IPS DF 19.7 (cell line): ENCODE measurements at places on chromosomes 4 and X.
A peak's percentile ranks its signal among the peaks of the same experiment; 100 is the strongest.

- DNase-seq: no peak
Observed at GRCh38 chrX:101417190-101417589, 9.2 kb downstream of the HNRNPH2 start.

- DNase-seq: no peak
Observed at GRCh38 chrX:19514791-19515614, at the start of gene MAP3K15. MAP3K15 (minus strand) TSS chrX:19515508; CDS start chrX:19515261, 247 bp downstream.

GRCh38 chr4:154559141-154559493 lies 3.7 kb upstream of the FGB start:
- DNase-seq: no peak

GRCh38 chr4:183658362-183659028 lies 490 bp downstream of the RWDD4 start:
- no peak for DNase-seq

GRCh38 chr4:139802931-139803330 lies 137.3 kb downstream of the MGST2 start:
- DNase-seq: no peak

GRCh38 chrX:119427024-119427794 lies 28.1 kb downstream of the SLC25A43 start:
- DNase-seq: no peak

GRCh38 chr4:108148316-108148715 lies 20.4 kb downstream of the LEF1 start:
- no peak for DNase-seq

GRCh38 chrX:10855845-10856244 lies 235.5 kb upstream of the MID1 start:
- DNase-seq: no peak

DNA sequence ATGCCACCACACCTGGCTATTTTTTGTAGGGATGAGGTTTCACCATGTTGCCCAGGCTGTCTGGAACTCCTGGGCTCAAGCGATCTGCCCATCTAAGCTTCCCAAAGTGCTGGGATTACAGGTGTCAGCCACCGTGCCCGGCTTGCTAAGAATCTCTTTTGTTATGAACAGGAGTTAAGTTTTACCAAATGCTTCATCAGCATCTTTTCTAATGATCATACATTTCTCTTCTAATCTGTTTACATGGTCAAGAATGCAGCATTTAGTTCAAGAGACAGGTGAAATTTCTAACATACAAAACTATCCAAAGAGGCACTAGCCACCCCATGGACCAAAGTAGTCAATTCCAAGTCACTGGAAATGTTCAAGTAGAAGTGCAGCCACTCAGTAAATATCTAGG lies 52.5 kb upstream of the IQSEC2 start:
- no peak for DNase-seq

DNA sequence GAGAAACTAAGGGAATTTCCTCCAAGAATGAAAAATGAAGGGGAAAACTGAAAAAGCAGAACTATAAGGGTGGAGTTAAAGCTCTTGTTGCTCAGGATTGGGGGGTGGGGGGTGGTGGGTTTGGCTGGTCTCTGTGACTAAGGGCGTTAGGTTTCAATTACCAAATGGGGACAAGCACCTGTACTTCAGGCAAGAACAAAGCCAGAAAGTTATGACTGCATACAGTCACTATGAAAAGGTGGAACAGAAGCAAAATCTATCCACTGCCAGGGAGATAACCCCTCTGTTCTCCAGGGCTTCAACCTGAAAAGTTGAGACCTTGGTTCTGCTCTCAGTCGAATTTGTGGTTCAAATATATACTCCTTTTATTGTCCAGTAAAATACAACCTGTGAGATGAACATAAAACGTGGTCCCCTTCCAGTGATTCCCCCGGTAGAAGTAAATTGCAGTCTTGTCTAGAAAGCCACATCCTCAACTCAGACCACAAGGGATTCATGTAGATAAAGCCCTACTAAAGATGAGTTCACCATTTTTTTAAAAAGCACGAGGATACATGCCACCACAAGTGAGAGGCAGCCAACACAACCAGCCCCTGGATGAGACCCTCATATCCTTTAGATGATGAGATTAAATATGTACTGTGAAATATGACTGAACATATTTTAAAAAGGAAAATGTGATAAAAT lies 257.1 kb upstream of the RPS6KA3 start:
- DNase-seq: no peak

DNA sequence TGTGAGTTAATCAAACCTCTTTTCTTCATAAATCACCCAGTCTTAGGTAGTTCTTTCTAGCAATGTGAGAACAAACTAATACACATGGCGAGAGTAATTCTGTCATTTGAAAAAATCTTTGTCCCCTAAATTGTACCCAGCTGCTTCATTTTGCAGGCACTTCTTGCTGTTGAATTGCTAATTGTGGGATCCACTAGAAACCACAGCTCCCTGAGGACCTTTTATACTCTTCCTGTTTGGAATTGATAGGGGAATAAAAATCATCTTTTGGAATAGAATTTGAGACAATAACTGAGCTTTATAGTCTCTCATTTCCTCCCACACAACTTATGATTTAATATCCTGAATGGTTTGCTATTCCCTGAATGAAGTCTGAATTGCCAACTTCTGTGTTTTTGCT lies 170.2 kb downstream of the PACRGL start:
- DNase-seq: no peak

DNA sequence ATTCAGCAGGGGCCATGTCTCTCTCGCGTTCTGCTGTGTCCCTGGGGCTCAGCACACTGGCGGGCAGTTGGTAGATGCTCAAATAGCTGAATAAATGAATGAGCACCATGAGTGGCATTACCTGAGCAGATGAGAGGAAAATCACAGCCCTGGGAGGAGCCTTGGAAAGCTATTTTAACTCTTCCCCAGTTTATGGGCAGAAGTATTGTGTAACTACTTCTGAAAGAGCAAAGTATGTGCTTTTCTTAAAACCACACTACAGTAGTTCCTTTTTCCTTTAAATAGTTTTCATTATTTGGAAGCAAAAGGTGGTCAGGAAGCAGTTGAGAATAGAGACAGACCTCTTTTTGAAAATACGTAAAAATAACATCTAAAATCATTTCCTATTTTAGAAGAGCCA lies 3.0 kb upstream of the PLAC1 start:
- DNase-seq: no peak

- no peak for DNase-seq
Observed at GRCh38 chrX:130097507-130098209, 12.6 kb downstream of the ELF4 start.

- no peak for DNase-seq
Observed at GRCh38 chrX:135737366-135738071, 24.1 kb downstream of the CT45A1 start.

DNA sequence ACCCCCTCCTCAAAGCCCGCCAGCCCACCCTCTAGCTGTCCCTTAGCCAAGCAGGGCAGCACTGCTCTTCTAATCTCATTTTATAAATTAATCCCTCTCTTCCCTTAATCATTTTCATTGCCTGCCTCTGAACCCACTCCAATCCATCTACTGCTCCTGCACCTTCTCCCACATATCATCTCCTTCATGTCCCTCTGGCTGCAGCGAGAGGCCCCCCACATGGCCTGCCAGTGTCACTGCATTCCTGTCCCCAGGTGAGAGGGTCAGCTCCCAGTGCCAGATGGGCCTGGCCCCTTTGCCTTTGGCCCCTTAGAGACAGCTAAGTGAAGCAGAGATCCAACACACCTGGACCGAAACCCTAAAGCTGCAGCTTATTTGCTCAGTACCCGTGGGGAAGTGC lies 79.4 kb downstream of the PJA1 start:
- no peak for DNase-seq

GRCh38 chr4:92399032-92399431 lies 95.3 kb downstream of the GRID2 start:
- DNase-seq: no peak

DNA sequence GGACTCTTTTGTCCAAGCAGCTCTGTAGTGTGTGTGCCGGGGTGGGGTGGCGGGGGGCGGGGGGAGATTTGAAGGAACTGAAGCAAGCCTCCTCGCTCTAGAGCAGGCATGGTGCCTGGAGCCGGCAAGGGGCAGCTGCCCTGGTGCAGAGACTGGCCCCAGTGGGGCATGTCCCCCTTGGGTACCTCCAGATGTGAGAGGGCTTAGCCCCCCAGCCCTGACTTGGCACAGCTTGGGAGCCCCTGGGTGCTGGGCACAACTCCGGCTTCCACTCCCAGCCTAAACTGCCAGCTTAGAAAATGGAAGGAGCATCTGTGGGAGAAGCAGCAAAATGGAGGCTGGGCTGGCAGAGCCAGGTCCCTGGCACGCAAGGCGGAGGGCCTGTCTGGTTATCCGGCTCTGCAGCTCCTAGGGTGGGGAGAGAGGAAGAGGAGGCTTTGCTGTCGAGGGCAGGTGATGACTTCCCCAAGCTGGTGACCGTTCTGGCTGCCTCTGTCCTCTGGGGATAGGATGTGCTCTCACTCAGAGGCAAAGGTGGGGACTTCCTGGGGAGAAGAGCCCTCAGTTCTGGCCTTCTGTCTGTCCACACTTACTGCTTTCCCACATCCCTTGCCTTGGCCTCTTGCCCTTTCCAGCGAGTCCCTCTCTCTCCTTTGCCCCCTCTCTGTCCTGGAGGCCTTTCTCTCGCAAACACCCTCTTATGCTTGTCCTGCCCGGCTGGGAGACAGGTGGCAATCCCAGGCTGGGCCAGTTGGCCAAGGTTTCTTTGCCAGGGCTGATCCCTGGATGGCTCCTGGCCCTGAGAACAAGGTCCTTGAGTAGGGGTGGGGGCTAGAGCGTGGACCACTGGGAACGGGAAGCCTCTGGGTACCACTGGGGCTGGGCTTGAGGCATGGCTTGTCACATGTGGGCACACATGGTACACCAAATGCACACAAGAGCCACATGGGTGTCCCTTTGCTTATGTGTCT lies 2.0 kb downstream of the DLG3 start:
- DNase-seq: no peak

GRCh38 chr4:106671716-106672115 lies 303.1 kb upstream of the GIMD1 start:
- DNase-seq: no peak

- DNase-seq: no peak
Observed at GRCh38 chr4:5371415-5372190, 320.3 kb downstream of the STK32B start.

GRCh38 chr4:30952526-30953219 lies 232.5 kb downstream of the PCDH7 start:
- no peak for DNase-seq

GRCh38 chrX:11611965-11612364 lies 53.8 kb downstream of the ARHGAP6 start:
- DNase-seq: no peak

GRCh38 chr4:83677656-83678055 lies 141.7 kb downstream of the GPAT3 start:
- no peak for DNase-seq

DNA sequence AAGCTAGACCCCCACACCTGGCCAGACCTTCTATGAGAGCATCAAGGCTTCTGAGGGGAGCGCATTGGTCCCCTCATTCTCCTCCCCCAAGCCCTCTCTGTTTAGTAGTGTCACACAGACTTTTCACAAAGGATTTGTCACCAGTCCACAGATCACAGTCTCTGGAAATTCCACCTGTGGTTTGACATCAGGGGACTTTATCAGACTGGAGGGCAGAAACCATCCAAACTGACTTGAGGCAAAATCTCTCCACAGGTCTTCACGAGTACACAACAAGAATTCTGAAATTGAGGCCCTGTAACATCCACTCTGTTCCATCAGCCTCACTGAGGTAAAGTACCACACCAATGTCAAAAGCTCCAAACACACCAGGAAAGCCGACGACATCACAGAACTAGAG lies 112.5 kb downstream of the SH3KBP1 start:
- DNase-seq: no peak

DNA sequence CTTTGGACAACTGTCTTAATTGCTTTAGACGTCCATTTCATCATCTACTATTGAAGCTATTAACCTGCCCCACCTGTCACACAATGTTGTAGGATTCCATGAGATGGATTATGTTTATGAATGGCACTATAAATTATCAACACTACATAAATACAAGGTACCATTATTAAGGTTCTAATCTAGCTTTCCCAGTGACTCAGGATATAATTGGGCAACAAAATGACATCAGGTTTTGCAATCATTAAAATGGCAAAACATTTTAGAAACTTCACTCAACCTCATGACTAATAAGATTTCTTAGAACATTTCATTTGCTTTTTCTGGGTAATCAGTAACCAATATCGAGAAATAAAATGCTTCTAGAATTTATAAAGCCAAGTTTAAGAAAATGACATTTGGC lies 9.2 kb downstream of the HOPX start:
- DNase-seq: no peak

GRCh38 chr4:128528793-128529553 lies 241.4 kb upstream of the PGRMC2 start:
- peak; percentile 91 for DNase-seq

- no peak for DNase-seq
Observed at GRCh38 chrX:34658326-34658725, 1.2 kb upstream of the TMEM47 start.

DNA sequence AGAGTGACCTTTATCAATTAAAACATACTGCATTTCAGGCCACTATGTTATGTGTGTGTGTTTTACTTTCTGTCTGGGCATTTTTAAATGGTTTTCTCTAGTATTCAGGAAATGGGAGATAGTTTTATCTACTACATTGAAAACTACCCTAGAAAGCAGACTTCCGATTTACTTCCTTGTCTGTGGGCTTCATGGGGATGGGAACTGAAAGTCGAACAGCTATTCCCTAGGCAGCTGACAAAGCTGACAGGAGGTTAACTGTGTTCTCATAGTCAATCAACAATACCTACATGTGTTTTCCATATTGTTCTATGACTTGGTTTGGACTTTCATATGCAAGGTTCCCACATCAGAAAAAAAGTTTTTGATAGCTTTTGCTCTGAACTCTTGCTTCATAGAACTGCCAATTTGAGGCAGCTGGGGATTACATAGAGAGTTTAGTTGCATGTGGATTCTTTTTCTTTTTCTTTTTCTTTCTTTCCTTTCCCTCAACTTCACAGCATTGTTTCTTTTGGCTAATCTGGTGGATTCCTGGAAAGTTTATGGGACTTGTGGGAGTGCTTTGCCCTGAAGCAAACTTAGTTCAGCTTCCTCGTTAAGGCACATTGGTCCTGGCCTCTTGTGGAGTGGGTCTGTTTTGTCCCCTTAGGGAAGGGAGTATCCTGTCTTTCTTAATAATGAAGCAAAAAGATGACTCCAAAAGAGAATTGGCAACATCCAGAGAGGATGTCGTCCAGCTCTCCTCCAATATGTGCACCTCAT lies 327.1 kb upstream of the GIMD1 start:
- DNase-seq: no peak

- no peak for DNase-seq
Observed at GRCh38 chr4:26015133-26015651, 101.2 kb downstream of the SMIM20 start.

DNA sequence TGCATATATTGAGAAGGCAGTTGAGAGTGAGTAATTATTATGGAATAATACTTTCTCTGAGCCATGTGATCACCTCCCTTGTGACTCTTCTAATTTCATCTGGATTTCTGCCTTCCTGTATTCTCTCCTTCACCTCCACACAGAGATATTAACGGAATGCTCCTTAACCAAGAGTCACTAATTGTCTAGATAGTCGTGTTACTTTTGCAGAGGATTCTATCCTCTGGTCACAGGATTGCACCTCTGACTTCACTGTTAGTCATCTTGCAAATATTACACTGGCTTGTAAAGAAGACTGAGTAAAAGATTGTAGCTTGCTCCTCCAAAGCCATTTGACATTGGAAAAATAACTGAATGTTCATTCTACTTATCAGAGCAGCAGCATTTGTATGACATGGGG lies 160.9 kb downstream of the SH2D1A start:
- no peak for DNase-seq
